ENCODE measurements at places on chromosomes 2 and 18.

DNA sequence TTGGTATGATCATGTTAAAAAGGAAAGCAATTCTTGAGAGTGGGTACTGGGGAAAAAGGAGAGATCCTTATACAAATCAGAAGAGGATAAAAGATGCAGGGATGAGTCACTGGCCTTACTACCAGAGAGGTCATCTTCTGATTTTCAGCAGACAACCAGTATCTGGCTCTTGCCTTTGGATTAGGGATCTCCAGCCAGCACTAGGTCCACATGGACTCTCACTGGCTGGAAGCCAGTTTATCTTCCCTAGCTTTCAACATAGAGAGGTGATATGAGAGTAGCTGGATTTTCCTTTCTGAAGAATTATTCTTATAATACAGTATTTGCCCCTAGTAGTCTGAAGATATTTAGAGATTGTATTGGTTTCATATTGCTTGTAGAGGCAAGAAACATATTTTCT is 30.2 kb downstream of the CERKL start:
- DNase-seq: no peak

GRCh38 chr18:3079653-3080052 is 66.7 kb upstream of the LPIN2 start:
- no peak for DNase-seq

DNA sequence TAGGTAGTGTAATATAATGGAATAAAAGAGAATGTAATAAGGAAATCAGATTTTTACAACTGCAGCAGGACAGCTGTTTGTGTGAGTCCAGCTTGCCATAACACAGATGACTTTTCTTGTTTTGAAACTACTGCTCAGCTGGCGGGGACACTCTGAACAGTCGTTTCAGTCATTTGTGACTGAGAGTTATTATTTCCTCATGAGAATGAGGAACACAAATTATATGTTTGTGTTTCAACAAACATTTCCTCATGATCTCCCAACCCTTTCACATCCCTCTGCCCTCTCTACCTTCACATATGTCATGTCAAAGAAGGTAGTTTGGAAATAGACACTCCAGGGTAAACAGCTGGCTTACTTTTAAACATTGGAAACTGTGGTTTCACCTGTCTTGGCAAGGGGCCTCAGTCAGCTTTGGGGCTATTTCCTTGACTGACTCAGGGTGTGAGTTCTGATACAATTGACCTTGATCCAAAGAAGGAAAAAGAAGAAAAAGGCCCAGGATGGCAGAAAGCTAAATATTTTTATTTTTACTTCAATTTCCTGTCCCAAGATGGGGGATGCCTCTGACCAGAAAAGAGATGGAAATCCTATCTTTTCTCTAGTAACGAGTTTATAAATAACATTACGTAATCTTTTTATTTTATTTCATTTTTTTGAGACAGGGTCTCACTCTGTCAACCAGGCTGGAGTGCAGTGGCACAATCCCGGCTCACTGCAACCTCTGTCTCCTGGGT is 593 bp downstream of the SP140L start:
- no peak for DNase-seq

DNA sequence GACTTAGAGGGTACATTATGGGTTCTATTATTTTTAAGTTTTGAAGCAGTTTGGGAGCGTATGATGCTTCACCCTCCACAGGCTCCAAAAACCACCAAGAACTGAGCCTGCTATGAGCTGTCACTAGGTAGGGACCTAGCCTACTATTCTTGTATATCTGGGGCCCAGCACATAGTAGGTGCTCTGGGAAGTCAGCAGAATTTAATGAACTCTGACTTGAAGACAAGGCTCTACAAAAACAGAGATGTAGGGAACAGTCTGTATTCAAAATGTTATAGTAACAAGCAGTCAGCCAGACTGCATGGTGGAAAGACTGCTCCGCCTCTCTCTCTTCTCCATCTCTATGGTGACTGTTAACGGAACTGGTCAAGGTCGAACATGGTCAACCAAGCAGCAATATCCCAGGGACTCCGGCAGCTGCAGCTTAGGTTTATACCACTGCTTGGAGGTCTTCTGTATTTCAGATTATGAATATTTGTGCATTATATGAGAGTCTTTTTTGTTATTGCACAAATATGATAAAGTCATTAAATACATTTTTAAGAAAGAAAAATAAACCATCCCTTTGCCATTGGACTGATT is 22.2 kb upstream of the YWHAQ start:
- no peak for DNase-seq

GRCh38 chr2:118580651-118581050 is 266.8 kb downstream of the EN1 start:
- no peak for DNase-seq

DNA sequence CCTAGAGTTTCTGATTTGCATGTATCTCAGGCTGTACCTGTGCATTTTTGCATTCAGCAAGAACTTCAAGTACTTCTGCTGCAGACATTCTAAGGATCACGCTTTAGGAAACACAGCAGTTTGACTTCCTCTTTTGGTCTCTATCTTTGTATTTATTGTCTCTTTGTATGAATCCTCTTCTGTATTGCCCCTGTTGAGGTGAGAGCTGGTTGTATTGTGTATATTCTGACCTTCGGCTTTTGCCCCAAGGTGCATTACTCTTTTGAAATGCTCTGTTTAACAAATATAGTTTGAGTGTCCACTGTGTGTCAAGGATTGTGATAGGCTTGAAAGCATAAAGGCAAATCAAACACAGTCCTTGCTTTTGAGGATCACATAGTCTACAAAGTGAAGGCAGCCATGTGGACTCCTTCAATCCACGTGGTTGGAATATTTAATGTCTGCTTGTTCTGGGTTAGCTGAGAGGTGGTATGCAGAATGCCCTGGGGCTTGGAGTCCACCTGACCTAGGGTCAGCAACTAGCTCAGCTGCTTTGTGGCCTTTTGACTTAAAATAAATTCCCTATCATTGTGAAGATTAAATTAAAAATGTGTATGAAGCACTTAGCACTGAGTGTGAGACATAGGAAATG is 108.1 kb downstream of the LYPD6 start:
- no peak for DNase-seq

DNA sequence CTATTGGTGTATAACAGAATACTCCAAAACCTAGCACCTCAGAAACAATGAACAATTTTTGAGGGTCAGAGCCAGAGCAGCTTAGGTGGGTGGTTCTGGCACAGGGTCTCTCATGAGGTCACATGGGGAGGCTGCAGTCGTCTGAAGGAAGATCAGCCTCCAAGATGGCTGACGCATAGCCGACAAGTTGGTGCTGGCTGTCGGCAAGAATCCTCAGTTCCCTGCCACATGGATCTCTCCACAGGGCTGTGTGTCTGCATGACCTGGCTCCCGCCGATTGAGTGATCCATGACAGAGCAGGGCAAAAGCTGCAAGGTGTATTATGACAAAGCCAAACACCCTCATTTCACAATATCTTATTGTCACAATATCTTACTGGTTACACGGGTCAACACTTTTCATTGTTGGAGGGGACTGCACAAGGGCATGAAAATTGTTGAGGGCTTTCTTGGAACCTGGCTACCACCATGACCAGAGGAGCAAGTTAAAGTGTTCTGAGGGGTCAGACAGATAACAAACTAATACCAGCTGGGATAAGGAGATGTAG is 4.2 kb downstream of the MYL12B start:
- no peak for DNase-seq

DNA sequence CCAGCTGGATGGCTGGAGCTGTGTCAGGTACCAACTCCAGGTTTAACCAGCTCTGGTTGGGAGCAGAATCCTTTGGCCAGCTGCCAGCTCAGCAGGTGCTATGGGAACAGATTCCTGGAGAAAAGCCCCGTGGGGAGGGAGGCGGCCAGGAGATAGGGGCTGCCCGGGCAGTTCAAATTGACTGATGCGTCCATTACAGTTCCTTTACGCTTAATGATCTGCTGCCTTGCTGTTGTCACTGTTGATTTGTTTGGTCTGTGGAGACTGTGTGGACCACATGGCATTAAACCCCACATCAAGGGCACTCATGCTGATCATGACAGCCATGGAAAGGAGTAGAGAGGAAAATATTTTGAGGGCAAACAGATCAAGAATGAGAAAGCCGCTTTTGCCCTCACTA is 200.0 kb downstream of the TSN start:
- no peak for DNase-seq

- DNase-seq: no peak
Measured at GRCh38 chr18:33805592-33805991, 227.6 kb downstream of the ASXL3 start.

- peak; percentile 12 for DNase-seq
Measured at GRCh38 chr2:147182260-147182659, 662.6 kb upstream of the ACVR2A start.

DNA sequence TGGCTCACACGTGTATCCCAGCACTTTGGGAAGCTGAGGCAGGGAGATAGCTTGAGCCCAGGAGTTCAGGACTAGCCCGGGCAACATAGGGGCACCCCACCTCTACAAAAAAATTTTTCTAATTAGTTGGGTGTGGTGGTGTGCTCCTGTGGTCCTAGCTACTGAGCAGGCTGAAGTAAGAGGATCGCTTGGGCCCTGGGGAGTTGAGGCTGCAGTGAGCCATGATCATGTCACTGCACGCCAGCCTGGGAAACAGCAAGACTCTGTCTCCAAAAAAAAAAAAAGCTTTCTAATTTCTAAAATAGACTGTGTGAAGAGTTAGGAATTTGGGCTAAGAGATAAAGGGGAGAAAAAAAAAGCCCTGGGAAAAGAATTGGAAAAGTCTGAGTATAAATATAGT is 51.9 kb upstream of the NAB1 start:
- no peak for DNase-seq

DNA sequence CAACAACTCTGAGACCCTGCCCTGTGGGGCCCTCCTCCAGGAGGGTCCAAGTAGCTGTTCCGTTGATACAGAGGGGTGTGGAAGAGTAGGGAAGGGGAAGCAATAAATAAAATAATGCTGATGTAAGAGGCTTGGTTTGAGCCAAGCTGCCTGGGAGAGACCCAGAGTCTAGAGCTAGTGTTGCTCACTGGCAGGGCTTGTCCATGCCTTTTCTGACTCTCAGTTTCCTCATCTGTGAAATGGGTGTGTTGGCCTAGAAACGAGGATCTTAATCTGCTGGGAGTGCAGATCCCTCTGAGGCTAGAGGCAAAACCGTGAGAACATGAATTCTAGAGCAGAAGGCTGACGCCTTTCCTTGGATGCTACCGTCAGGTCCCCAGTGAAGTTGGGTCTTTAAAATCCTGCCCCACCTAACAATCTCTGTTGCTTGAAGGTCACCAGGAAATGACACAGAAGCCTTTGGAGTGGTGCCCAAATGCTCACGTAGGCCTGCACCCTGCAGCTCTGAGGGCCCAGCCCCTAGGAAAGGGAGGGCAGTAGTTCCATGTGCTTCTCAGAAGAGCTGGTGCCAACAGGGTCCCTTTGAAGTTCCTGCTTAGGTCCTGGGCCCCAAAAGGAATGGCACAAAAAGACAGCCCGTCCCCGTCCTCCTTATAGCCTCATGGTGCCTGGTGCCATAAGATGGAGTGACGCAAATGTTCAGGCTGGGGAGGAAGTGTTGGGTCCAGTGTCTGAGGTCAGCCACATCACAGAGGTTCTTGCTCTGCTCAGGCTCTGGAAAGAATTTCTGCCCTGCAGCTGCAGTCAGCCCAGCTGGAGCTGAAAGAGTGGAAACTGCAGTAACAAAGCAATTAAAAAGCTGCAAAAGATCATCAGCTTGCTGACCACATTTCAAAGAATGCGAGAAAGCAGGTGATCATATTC is 73.2 kb upstream of the SMAD2 start:
- DNase-seq: no peak

GRCh38 chr2:37039580-37039979 is 44.6 kb downstream of the HEATR5B start:
- no peak for DNase-seq

DNA sequence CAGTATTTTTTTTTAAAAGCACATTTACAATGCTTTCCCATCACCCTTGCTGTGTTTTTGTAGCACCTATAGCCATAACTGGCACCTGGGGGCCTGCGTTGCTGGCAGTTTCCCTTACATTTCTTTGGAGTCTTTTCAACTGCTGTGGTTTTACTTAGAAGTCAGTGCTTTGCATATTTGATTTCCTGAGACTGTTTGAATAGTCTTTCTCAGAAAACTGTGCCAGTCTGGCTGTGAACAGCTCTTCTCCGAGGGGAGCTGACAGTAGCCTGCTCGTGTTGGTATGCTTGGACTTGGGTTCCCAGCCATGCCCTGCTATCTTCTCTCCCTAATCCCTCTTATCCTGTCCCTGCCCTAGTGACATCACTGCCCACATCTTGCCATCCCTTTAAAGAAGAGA is 81.5 kb downstream of the DPP4 start:
- no peak for DNase-seq

GRCh38 chr2:172642301-172643020 is 86.6 kb downstream of the PDK1 start:
- DNase-seq: no peak

DNA sequence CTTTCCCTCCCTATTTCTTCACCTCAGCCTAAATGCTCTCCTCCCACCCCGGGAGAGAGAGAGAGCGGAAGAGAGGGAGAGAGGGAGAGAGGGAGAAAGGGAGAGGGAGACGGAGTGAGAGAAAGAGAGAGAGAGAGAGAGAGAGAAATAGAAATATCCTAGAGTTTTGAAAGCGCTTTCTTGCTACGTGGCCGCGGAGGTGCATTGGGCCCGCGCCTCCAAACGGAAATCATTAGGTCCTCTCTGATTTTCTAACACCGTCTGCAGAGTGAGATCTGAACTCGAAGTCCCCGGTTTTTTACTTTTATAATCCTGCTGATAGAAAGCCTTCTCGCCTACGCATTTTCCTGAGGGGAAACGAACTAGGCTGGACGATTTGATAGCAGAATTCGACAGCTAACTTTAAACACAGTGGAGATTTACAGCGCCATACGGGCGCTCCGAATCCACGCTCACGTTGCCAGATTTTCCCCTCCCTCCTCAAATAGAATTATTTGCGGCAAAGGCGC is 903 bp upstream of the EVX2 start:
- no peak for DNase-seq

GRCh38 chr18:21826641-21827302 is 86.2 kb downstream of the MIB1 start:
- no peak for DNase-seq

DNA sequence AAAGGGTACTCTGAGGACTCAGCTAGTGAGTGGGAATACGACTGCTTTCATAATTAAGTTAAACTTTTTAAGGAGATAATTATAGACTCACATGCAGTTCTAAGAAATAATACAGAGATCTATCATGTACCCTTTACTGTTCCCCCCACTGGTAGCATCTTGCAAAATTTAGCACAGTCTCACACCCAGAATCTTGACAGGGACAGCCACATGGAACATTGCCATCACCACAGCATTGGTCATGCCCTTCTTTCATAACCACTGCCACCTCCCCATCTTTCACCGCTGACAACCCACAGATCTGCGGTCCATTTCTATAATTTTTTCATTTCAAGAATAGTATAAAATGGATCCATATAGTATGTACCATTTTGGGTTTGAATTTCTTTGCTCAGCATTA is 37.8 kb downstream of the ARHGEF4 start:
- no peak for DNase-seq

DNA sequence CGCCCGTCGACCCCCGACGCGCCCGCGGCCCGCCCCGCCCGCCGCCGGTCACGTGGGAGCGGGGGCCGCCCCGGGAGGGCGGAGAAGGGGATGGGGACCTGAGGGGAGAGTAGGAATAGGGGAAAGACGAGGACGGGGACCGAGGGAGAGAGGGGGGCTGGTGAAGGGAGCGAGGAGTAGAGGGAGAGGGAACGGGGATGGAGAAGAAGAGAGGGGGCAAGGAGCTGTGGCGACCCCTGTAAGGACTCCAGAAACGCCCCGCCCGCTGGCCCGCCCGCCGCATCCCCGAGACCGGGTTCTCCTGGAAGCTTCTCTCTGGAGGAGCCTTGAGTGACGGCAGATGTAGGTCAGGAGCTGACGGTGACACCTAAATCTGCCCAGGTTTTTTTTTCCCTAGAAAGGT is 615 bp downstream of the ADNP2 start:
- DNase-seq: peak; percentile 29

- no peak for DNase-seq
Measured at GRCh38 chr18:72869226-72870185, 1.7 kb upstream of the NETO1 start.

All from stimulated activated CD4-positive, alpha-beta T cell treated with anti-CD3 and anti-CD28 coated beads, TNF-alpha, amount 100 ng/mL, for 24 hours (primary cell).